ENCODE measurements at places on chromosomes 6 and 20.

- DNase-seq = no peak
Observed at GRCh38 chr6:162058281-162058875, 669.2 kb downstream of the PRKN start.

- no peak for DNase-seq
Observed at GRCh38 chr20:32004963-32005362, 5.3 kb upstream of the CCM2L start.

DNA sequence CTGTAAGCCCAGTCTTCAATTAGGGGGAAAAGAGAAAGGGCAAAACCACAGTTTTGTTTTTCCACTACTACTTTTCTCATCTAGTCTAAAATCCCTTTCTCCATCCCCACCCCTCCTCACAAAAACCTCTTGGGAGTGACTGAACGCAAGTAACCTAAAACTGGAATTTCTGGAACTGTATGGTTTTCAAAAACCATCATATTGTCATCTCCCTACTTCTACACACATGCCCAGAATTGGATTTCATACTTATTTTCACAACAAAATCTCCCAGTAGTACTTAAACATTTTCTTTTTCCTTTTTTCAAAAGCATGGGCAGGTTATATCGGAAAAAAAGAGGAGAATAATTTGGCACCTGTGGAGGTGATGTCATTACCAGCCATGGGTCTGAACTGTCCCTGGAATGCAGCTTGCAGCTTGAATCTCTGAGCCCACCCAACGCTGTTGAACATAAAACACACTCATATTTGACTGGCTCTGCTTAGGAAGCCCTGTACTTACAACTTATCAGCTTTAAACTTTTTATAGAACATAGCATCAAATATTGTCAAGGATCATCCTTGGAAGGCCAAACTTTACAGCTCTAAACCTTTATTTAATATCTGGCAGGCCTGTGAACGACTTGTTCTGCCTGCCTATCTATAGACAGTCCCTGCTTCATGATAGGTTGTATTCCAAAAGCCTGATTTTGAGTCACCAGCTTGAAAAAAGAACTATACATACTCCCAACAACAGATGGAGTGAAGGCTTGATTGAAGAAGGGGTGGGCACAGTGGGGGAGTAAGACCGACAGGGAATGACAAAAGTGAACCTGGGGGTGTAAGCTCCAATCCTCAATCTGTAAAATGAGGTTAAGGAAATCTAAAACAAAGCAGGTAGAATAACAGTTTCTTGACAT is 59.3 kb downstream of the EPB41L2 start:
- no peak for DNase-seq

- DNase-seq = no peak
Observed at GRCh38 chr6:149075616-149076354, 241.7 kb upstream of the TAB2 start.

DNA sequence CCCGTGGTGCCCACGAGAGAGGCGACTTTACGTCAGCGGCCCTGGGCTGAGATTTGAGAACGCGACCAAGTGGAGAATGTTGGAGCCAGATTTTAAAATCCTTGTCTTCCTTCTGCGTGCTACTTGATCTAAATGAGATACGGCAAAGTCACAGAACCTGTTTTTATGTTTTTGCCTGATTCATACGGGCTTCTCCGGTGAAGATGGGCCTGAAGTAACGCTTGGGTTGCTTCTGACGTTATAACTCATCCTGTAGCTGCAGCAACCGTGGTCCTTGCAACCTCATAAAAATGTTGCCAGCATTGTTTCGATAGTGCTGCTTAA is 462 bp upstream of the SLC35B3 start:
- DNase-seq = no peak

DNA sequence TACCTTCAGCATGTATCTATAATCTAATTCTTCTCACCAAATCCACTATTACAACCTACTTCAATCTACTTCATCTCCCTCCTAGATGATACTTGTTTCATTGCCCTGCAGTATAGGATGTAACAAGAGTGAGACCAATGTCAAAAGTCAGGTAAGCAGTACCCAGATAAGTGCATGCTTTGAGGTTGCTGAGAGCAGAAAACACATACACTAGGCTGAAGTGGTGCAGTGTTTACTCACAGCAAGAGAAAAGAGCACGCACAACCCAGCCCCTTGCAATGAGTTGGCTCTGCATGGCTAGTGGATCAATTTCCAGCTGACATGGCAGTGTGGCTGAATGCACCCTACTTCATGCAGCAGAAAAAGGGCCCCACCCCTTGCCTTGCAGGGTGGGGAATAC is 199.9 kb downstream of the EPHA7 start:
- DNase-seq = no peak
